ENCODE measurements at places on chromosomes 4 and X.

DNA sequence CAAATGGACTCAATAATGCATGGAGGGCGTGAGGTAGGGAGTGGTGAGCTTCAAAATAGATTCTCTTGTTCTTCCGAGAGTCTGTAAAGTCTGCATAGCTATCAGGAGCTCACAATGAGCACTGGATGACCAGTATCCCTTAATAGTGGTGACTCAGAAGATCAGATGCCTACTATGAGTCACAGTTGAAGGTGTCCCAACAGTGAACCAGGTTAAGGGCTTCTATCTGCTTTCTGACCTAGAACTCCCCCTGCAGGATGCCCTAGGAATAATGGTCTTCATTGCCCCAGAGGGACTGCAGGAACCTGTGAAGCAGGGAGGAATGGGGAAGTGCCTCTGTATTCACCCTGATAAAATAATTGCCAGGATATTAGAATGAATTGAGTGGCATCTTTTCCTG is 22.1 kb downstream of the DGKK start:
- no peak for DNase-seq

DNA sequence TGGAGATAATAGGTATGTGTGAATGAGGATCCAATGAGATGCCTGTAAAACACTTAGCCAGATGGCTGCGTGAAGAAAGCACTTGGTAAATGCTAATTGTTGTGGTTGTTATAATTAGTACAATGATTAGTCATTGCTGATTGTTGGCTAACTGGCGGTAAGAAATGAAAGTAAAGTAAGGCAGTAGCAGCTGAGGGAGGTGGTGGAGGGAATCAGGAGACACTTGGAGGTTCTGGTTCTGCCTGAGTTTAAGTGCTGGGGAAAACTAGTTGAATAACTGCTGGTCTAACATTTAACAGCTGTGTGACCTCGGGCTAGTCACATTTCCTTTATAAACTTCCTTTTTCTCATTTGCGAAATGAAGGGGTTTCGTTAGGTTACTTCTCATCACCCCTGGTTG is 30.9 kb downstream of the CD38 start:
- DNase-seq: no peak

DNA sequence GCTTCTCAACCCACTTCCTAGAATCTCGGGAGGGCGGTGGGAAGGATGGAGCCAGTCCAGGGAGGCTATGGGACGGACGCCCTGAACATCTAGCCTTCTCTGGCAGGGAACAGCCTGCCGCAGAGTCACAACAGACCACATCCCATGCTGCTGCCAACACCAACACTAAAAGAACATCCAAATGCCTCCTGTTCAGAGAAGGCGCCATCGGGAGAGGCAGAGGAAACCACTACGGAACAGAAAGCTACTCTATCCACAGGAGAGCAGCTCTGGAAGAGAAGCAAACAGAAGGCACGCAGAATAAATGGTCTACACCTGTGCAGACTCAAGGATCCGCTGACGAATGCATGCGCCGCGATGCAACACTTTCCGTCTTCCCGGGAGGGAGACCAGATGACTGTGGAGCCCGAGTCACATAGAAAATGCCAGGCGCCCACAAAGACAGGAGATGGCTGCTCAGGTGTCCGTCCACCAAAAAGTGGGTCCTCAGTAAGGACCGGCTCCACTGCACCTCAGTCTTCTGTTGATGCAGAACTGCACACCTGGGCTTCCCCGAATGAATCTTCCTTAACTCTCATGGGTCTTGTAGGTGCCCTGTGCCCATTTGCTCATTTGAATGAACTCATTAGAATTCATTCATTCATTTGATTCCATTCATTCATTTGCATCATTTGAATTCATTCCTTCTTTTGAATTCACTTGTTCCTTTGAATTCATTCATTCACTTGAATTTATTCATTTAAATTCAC is 217.5 kb downstream of the DHRSX start:
- DNase-seq: no peak

DNA sequence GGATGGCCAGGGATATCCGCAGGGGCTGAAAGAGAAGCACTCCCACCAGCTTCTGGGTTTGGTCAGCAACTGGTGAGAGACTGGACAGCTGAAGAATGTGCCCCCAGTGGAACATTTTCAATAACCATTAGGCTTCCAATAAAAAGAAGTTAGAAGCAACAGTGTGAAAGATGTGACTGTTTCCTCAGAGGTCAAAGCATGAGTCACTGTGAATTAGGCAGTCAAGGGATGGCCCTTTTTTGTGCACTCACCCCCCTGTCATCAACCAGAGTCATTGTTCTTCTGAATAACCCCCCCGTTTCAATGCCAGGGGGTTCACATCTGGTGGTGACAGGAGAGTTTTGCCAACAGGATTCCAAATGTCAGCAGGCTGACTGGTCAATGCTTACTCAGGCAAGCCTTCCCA is 74.6 kb upstream of the SH3RF1 start:
- DNase-seq: no peak
